Cardiac ventricle fibroblast (primary cell): ENCODE measurements at places on chromosomes 16 and 17. TPM values are rescaled to one million over a fixed set of nuclear protein-coding genes. Genes with fewer than 3 reads are reported as not detected.

Gene CCL8
- total RNA-seq, result 0.19 and 1.2 TPM in 2 replicates

Gene ACSM2A
- total RNA-seq, result 0.10 TPM in 1 of 2 replicates, not detected in the other

Gene CETP
- total RNA-seq, result 0.25 and 0.59 TPM in 2 replicates

Gene HES7
- total RNA-seq, result not detected in 2 replicates

Gene SLC5A10
- total RNA-seq, result not detected in 2 replicates

Gene TMEM220
- total RNA-seq, result 3.4 and 6.9 TPM in 2 replicates

Gene ABCA8
- total RNA-seq, result 103 and 127 TPM in 2 replicates
